K562 (cell line): ENCODE measurements at places on chromosomes 12 and 14.

DNA sequence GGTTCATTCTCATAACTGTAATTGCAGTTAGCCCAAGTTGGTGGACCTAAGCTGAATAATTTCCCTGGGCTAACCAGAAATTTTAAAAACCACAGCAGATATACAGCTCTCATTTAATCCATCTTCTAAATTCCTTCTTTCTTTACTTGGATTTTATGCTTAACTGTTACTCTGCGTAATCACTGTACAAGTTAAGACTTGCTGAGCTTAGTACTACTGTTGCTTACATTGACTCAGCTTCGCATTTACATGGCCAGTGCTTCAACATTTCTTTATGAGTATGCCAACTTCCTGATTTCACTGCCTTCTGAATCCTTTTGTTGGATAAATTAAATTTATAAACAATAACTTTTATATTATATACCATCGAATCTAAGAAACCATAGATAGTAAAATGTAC is 147.4 kb downstream of the SLC38A4 start:
- no peak for DNase-seq

GRCh38 chr14:32934073-32934880 is 4.4 kb upstream of the NPAS3 start:
- no peak for DNase-seq

- DNase-seq: peak; percentile 70
Measured at GRCh38 chr12:132423251-132423819, 66.6 kb upstream of the FBRSL1 start.

- DNase-seq: no peak
Measured at GRCh38 chr12:42299392-42300308, 26.2 kb downstream of the ZCRB1 start.

- DNase-seq: peak; percentile 37
Measured at GRCh38 chr14:76957224-76957891, 71.2 kb downstream of the IRF2BPL start.

- DNase-seq: no peak
Measured at GRCh38 chr12:90969346-90969745, 14.4 kb upstream of the CCER1 start.

DNA sequence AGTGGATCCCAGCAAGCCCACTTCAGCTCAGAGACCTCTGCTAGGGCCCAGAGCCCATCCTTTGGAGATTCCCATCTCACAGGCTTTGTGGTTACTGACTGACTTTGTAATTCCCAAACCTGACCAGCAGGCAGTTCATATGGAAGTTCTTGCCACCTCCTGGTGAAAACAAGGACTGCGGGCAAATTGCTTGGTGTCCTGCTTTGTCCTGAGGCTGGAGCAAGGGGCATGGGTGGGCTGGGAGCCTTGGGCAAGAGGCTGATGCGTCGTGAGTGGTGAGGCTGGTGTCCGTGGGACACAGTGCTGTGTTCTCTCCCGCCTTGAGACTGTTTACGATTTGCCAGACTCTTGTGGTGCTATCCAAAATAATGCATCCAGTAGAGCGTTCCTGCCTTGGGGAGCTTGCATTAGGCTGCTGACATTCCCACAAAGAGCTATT is 91.0 kb downstream of the LRRC74A start:
- DNase-seq: peak; percentile 51
